Thoracic aorta (tissue), 2 donors: ENCODE measurements at places on chromosomes 1 and 21.
A peak's percentile ranks its signal among the peaks of the same experiment; 100 is the strongest.

- DNase-seq, result peak; percentile 45
Measured at GRCh38 chr1:202286622-202287097, 55.1 kb downstream of the UBE2T start.

- no peak for DNase-seq
Measured at GRCh38 chr1:25861316-25862286, 2.3 kb upstream of the AUNIP start.

- DNase-seq, result no peak
Measured at GRCh38 chr1:159884296-159884695, 15.7 kb downstream of the CFAP45 start.

- no peak for DNase-seq
Measured at GRCh38 chr1:150927624-150928023, 1.5 kb downstream of the SETDB1 start.

- no peak for DNase-seq
Measured at GRCh38 chr1:21878840-21879478, 58.2 kb downstream of the HSPG2 start.

- no peak for DNase-seq
Measured at GRCh38 chr1:245124241-245124640, 30.5 kb upstream of the KIF26B start.

- DNase-seq, result no peak
Measured at GRCh38 chr1:201332616-201333335, 44.7 kb downstream of the TNNT2 start.

GRCh38 chr1:63867429-63868176 is 93.8 kb downstream of the ROR1 start:
- no peak for DNase-seq

GRCh38 chr1:3942416-3943122 is 42.5 kb upstream of the C1orf174 start:
- no peak for DNase-seq
